ENCODE measurements at places on chromosomes 2 and 18. TPM values are rescaled to one million over a fixed set of nuclear protein-coding genes. Genes with fewer than 3 reads are reported as not detected.

Gene PDE1A
- 0.28 TPM for total RNA-seq

Gene PRKAG3
- not detected for total RNA-seq

Gene MFF
- 58.7 TPM for total RNA-seq

Gene CDKL4
- total RNA-seq, result 0.59 TPM

Gene SCYGR6
- not detected for total RNA-seq

Gene RNU2-63P
- 66.2 TPM for total RNA-seq

Gene SH3BP4
- total RNA-seq, result 56.5 TPM

Gene KLHL30
- not detected for total RNA-seq

Gene C2orf92
- total RNA-seq, result 1.5 TPM

Gene ALK
- not detected for total RNA-seq

Gene SP140L
- 8.2 TPM for total RNA-seq

Gene SERPINB3
- total RNA-seq, result not detected

Gene FKBP1B
- total RNA-seq, result 22.8 TPM

Gene CCT4
- total RNA-seq, result 261 TPM

Gene SLC9A4
- total RNA-seq, result not detected

Gene COLEC11
- 0.35 TPM for total RNA-seq

Gene CD8B
- not detected for total RNA-seq

Gene HRH4
- not detected for total RNA-seq

Gene AQP12A
- not detected for total RNA-seq

Data from pulmonary artery endothelial cell (primary cell).